ENCODE measurements at places on chromosomes 11 and 22. TPM values are rescaled to one million over a fixed set of nuclear protein-coding genes. Genes with fewer than 3 reads are reported as not detected.

USP28 gene
- 32.9 TPM for total RNA-seq

APOA5 gene
- not detected for total RNA-seq

INPP5J gene
- total RNA-seq = 0.25 TPM

SLC22A8 gene
- total RNA-seq = not detected
